Central memory CD8-positive, alpha-beta T cell (primary cell): ENCODE measurements at places on chromosomes 11 and 22.

DNA sequence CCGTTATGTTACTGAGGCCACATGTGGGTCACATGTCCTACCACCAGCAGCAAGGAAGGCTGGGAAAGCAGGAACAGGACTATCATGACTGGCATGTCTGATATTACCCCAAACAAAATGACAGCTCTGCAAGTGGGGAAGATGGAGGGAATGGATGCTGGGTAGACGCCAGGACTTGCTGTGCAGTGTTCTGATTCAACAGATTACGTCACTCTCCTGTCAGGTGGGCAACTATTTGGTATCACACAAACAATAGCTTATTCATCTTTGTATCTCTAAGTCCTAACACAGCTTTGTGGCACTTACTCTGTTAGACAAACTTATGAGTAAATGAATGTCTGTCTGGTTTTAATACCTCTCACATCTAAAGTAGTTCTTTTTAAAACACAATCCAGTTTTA is 105.2 kb downstream of the SPON1 start:
- no peaks in the 10 kb centered on the region for H3K36me3 ChIP-seq
- H3K4me3 ChIP-seq: no peak overlapping the region
- H3K27me3 ChIP-seq: peaks cover 37% of the 10 kb centered on the region
- H3K27ac ChIP-seq: no peak overlapping the region

DNA sequence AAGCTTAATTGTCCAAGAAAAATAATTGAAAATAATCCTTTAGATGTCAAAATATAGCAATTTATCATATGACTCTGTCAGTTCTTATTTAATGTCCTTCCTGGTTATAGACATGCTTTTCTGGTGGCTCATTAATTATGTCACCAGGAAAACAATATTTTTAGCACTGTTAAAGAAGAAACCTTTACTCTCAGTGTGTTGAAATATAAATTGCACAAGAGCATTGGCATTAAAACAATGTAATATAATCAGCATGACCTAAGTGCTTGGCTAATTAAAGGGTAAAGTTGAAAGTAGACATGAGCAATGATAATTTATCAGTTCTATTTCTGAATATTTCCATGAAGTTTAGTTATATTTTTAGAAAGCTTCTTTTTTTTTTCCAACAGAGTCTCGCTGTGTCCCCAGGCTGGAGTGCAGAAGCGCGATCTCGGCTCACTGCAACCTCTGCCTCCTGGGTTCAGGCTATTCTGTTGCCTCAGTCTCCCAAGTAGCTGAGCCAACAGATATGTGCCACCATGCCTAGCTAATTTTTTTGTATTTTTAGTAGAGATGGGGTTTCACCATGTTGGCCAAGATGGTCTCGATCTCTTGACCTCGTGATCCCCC is 232.3 kb downstream of the JRKL start:
- H3K27ac ChIP-seq: no peak overlapping the region
- no peak for DNase-seq
- no peak overlapping the region for H3K4me3 ChIP-seq
- no peaks in the 10 kb centered on the region for H3K27me3 ChIP-seq
- H3K36me3 ChIP-seq: no peaks in the 10 kb centered on the region
- H3K4me1 ChIP-seq: no peaks in the 10 kb centered on the region

- H3K4me1 ChIP-seq: peaks cover 26% of the 10 kb centered on the region
- peak overlapping the region; percentile 78 for H3K27ac ChIP-seq
- DNase-seq: no peak
- peaks cover 33% of the 10 kb centered on the region for H3K36me3 ChIP-seq
These were observed 24.1 kb downstream of the RGL4 start for GRCh38 chr22:23714596-23715578.

GRCh38 chr11:4769838-4770237 is at the start of gene OR51F1:
Gene OR51F1 (minus strand): TSS chr11:4769938. CDS start chr11:4769938, 0 bp downstream.
- DNase-seq: no peak
- no peak within 1 kb of the TSS for H3K27ac ChIP-seq
- H3K27me3 ChIP-seq: peaks cover 8% of the 10 kb centered on the region
- H3K36me3 ChIP-seq: no peaks in the 10 kb centered on the region
- no peaks in the 10 kb centered on the region for H3K4me1 ChIP-seq
- H3K4me3 ChIP-seq: no peak within 1 kb of the TSS

DNA sequence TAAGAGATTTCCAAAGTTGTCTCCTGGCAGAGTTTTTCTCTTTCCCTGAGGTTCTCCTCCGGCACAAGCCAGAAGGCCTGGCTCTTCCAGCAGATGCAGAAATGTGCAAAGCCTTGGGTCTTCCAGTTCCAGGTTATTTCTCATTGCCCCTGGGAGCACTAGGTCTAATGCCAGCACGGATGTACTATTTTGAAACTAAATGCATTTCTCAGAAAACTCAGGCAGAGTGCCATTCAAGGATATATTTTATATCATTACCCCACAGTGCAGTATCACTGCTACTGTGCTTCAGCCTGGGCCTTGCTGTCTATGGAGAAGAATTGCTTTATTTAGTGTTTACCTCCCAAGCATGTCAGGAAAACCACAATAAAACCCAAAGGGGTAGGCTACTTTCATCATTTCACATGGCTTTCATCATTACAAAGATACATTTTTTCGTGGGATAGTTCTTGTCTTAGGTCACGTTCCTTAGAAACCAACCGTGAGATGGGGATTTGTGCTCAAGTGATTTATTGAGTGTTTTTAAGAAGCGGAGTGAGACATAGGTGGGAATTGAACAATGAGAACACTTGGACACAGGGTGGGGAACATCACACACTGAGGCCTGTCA is 22.4 kb upstream of the FZD4 start:
- no peak for DNase-seq
- no peak overlapping the region for H3K27ac ChIP-seq
- H3K27me3 ChIP-seq: peaks cover 13% of the 10 kb centered on the region
- H3K36me3 ChIP-seq: no peaks in the 10 kb centered on the region
- H3K4me1 ChIP-seq: no peaks in the 10 kb centered on the region

- peaks cover under 1% of the 10 kb centered on the region for H3K36me3 ChIP-seq
- H3K27me3 ChIP-seq: no peaks in the 10 kb centered on the region
- DNase-seq: no peak
- no peak overlapping the region for H3K4me3 ChIP-seq
- no peaks in the 10 kb centered on the region for H3K4me1 ChIP-seq
These were observed 46.6 kb upstream of the TENM4 start for GRCh38 chr11:79487412-79487811.

- no peak for DNase-seq
- H3K4me3 ChIP-seq: no peak overlapping the region
- H3K27me3 ChIP-seq: no peaks in the 10 kb centered on the region
- H3K36me3 ChIP-seq: peaks cover 3% of the 10 kb centered on the region
- no peak overlapping the region for H3K27ac ChIP-seq
- H3K4me1 ChIP-seq: peaks cover 11% of the 10 kb centered on the region
These were observed 89.7 kb downstream of the RELT start for GRCh38 chr11:73465871-73466270.
